ENCODE measurements at places on chromosomes 3 and 15.
A peak's percentile ranks its signal among the peaks of the same experiment; 100 is the strongest.

GRCh38 chr3:50388720-50389413 is 29.5 kb upstream of the TMEM115 start:
- DNase-seq: no peak

DNA sequence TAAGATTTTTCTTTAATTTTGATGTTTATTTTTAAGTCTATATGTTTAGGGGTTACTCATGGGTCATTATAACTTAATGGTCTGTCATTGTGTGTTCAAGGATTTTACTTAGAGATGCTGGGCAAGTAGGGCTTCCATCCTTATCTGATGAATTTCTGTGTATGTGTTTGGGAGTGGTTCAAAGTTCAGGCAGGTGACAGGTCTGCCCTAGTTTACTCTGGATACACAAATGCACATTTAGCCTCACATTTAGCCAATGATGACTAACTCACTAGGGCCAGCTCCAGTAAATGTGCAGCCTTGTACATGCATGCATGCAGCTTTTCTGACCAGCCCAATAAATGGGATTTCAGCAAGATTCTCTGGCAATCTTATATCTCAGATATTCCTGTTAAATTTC is 554.1 kb downstream of the SI start:
- DNase-seq: no peak

- DNase-seq: no peak
Observed at GRCh38 chr3:160601288-160601687, 35.9 kb upstream of the KPNA4 start.

DNA sequence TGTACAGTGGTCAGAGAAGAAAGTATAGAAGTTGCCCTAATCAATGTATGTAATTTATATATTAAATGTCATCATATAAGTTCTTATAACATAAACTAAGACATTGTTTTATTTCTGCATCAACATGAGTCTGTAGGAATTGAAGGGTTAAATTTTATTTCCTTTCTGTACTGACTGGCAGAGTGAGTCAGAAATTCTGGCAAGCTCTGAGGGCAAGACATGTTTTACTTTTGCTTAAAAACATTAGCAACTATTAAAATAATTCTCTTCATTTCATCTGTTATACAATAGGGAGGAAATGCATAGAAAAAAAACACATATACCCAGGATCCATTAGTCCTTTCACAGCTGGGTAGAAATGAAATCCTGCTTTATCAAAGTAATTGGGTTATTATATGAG is 171.4 kb upstream of the ALCAM start:
- DNase-seq: no peak

DNA sequence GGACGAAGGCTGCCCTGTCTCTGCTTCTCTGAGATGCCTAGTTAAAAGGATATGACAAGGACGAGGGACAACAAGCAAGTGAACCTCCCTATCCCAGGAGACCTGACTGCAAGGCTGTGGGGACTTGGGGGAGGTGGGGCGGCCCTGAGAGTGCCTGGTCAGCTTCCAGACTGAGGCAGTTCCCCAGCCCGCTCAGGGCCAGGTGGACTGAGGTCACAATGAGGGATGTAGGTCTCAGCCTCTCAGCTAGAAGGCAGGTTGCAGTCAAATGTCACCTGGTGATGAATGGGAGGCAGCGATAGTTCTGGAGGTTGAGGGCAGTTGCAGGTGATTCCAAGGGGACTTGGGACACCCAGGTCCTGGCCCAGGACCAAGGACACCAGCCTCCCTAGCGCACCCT is 30.6 kb downstream of the TKT start:
- no peak for DNase-seq

- no peak for DNase-seq
Observed at GRCh38 chr3:162629372-162629771, 1132.8 kb downstream of the OTOL1 start.

DNA sequence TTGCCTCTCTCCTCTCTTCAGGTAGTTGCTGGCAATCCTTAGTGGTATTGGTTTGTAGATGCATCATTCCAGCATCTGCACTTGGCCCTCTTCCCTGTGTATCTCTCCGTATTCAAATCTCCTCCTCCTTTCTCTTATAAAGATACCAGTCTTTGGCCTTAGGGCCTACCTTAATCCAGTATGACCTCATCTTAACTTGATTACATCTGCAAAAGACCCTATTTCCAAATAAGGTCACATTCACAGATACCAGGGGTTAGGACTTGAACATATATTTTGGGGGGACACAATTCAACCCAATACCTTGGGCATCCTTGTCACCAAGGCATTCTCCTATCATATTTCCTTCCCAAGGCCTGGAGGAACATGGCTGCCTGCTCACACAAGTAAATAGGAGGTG is 22.0 kb upstream of the ABHD2 start:
- no peak for DNase-seq

DNA sequence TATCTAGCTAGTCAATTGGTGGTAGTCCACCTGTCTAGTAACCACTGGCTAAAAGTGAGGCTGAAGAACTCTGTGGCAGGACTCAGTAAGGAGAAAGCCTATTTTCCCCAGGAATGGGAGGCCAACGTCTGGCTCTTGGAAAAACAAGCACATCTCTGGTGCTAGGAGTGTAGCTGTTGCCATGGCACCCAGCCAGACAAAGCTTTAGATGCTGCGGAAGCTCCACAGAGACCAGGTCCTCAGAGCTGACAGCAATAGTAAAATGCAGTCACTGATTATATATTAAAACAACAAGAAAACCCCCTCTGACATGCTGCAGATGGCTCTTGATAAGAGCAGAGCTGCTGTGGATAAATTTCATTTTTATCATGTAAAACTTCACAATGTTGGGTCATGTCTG is 124.9 kb upstream of the STRIT1 start:
- DNase-seq: no peak

DNA sequence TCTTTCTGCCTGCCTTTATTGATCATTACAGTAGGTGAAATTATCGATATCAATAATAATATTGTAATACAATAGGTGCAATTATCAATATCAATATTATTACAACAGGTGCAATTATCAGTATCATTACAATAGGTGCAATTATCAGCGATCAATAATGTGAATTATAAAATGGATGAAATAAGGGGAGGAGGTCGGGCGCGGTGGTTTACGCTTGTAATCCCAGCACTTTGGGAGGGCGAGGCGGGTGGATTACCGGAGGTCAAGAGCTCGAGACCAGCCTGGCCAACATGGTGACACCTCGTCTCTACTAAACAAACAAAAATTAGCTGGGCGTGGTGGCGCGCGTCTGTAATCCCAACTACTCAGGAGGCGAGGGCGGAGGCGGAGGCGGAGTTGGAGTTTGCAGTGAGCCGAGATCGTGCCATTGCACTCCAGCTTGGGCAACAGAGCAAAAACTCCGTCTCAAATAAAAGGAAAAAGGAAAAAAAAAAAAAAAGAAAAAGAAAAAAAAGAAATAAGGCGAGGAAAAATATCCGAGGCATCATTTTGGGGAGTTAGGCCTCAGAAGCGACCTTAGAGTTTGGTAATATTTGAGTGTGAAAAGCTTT is 611 bp upstream of the BNIP2 start:
- peak; percentile 61 for DNase-seq

GRCh38 chr15:31049682-31050615 is 51.6 kb downstream of the TRPM1 start:
- no peak for DNase-seq

GRCh38 chr3:33790091-33790490 is 8.3 kb upstream of the PDCD6IP start:
- DNase-seq: no peak

GRCh38 chr3:28172748-28173147 is 68.7 kb upstream of the CMC1 start:
- no peak for DNase-seq

DNA sequence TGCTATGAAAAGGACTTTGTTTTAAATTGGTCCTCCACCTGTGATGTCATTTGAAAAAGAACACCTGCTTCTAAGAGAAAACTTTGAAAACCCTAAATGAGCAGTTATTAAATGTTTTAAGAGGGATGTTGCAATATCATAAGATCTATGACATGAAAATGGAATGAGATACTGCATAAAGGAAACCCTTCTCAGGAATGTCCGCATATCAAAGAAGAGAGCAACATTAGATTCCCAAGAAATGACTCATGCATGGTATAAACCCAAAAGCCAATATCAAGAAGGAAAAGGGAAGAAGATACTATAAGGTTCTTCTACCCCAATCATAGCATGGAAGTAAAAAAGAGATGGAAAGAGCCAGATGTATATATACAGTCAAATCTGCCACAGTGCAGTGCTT is 627.5 kb upstream of the LMCD1 start:
- DNase-seq: no peak

- DNase-seq: no peak
Observed at GRCh38 chr15:29449136-29449535, 179.5 kb upstream of the NSMCE3 start.
